Activated CD4-positive, alpha-beta T cell treated with anti-CD3 and anti-CD28 coated beads for 36 hours (primary cell): ENCODE measurements at places on chromosomes 5 and 9. TPM values are rescaled to one million over a fixed set of nuclear protein-coding genes. Genes with fewer than 3 reads are reported as not detected.

DNA sequence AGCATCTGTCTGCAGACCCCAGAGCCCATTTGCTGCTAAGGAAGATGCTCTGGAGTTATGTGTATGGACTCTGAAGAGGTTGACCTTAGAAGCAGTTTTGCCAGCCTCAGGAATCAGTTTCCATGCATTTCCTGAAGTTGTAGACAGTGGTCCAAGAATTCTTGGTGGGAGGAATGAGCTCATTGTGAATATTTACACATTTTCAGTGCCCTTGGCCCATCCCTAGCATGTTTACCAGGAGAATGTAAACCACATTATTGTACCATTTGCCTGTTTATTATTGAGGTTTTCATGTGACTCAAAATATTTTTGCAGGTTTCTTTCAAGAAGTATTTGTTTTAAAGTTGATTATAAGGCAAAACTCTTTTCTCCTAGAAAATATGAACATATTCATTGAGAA lies 93.8 kb downstream of the NXNL2 start:
- peaks cover 8% of the 10 kb centered on the region for H3K27me3 ChIP-seq
- H3K4me3 ChIP-seq = no peak overlapping the region
- no peak overlapping the region for H3K27ac ChIP-seq
- DNase-seq = no peak
- H3K4me1 ChIP-seq = no peaks in the 10 kb centered on the region

DNA sequence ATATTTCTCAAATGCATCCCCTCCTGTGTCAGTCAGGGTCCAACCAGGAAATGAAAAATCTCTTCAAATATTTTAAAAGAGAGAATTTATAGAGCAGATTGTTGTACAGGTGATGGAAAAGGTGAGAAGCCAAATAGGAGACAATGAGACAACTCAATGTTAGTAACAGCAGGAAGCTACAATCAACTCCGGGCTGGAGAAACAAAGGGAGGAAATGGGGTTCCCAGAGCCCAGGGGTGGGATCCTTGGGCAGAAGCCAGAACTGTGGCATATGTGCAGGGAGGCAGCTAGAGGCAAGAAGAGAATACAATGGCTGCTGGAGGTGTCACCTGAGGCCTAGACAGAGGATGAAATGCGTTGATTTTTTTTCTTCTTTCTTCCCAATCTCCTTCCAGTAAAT lies 361.8 kb upstream of the ACTBL2 start:
- no peak for DNase-seq
- no peak overlapping the region for H3K27ac ChIP-seq
- H3K4me1 ChIP-seq = no peaks in the 10 kb centered on the region
- H3K27me3 ChIP-seq = peaks cover 10% of the 10 kb centered on the region
- H3K4me3 ChIP-seq = no peak overlapping the region

GRCh38 chr5:136042665-136043121 lies 13.9 kb downstream of the TGFBI start:
- peaks cover 16% of the 10 kb centered on the region for H3K4me1 ChIP-seq
- H3K36me3 ChIP-seq = no peaks in the 10 kb centered on the region
- H3K27me3 ChIP-seq = no peaks in the 10 kb centered on the region
- no peak overlapping the region for H3K4me3 ChIP-seq

The KLHL3 gene
- total RNA-seq = 10.8 TPM
